ENCODE measurements at places on chromosomes 6 and 20.
A peak's percentile ranks its signal among the peaks of the same experiment; 100 is the strongest.

- DNase-seq: no peak
Observed at GRCh38 chr6:32200711-32201475, 8.4 kb upstream of the GPSM3 start.

DNA sequence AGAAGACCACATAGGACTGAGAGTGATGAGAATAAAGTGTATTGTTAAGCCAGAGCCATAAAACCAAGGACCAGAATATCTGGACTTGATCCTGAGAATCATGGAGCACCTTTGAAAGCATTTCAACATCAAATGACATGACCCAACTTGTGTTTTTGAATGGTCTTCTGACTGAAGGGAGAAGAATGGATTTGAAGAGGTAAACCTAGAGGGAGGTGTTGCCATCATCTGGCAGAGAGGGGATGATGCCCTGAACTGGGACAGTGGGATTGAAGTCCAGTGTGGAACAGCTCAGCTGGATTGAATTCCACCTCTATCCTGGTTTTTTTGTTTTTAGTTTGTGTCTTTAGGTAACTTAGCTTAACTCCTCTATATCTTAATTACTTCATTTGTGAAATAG, 570.0 kb downstream of the TBC1D32 start:
- no peak for DNase-seq

- peak; percentile 75 for DNase-seq
Observed at GRCh38 chr6:160520043-160520904, 143.8 kb downstream of the LPA start.

GRCh38 chr6:140909156-140909555, 1223.6 kb upstream of the GJE1 start:
- no peak for DNase-seq

GRCh38 chr6:157808405-157808950, 14.6 kb upstream of the SNX9 start:
- no peak for DNase-seq

GRCh38 chr6:144063744-144064401, 31.5 kb downstream of the SF3B5 start:
- no peak for DNase-seq

- DNase-seq: no peak
Observed at GRCh38 chr6:154653853-154654252, 79.4 kb upstream of the SCAF8 start.

GRCh38 chr6:122494665-122495272, 23.2 kb upstream of the SERINC1 start:
- no peak for DNase-seq

GRCh38 chr6:87817183-87817582, 115.2 kb upstream of the AKIRIN2 start:
- no peak for DNase-seq

- DNase-seq: no peak
Observed at GRCh38 chr6:20751293-20751935, 217.2 kb downstream of the CDKAL1 start.

DNA sequence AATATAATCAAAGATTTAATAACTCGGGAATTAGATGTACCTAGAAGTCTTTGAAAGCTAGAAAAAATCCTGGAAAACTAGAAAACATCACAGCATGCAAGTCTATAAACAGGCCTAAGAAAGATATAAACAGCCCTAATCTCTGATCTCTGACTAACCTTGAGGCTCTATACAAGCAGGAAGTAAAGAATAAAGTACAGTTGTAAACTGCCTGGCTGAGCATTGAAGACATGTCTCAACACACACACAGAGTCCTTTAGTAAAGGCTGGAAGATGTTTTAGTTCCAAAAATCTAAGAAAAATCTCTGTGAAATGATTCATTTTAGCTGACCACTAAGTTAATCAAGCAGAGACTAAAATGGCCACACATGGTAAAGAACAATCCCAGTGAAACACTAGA, 774.5 kb downstream of the EYS start:
- no peak for DNase-seq

GRCh38 chr6:140070846-140071473, 696.5 kb upstream of the CITED2 start:
- DNase-seq: no peak

DNA sequence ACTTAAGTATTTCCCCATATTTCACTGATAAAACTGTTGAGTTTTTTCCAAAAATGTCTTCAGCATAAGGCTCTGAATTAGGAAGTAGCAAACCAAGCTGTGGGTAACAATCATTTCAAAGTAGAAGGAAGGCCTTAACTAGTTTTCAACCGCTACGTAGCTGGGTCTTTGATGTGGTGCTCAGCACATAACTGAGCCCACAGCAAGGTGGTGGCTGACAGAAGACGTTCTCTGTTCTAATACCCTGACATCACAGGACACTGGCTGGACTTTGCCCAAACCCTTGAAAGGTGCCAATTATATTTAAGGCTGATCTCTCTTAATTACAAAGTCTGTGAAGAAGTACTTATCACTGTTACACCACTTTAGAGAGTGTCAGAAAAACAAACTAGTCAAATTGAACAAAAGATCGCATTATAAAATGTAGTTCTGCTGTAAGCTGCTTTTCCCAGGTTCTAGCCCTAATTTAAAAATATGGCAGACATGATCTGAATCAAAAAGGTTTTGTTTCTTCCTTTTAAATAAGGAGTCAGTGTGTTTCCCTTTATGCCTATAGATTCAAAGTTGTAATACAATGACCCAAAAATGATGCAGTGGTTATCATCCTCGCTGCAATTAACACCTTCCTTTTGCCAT, 26.7 kb downstream of the MAN1A1 start:
- no peak for DNase-seq
